GM19239 (cell line): ENCODE measurements at places on chromosomes 16 and 17.

GRCh38 chr16:88734361-88734728, 28.0 kb downstream of the CTU2 start:
- no peak for DNase-seq

- no peak for DNase-seq
These were observed 4.2 kb upstream of the KRT24 start for GRCh38 chr17:40707745-40708144.

DNA sequence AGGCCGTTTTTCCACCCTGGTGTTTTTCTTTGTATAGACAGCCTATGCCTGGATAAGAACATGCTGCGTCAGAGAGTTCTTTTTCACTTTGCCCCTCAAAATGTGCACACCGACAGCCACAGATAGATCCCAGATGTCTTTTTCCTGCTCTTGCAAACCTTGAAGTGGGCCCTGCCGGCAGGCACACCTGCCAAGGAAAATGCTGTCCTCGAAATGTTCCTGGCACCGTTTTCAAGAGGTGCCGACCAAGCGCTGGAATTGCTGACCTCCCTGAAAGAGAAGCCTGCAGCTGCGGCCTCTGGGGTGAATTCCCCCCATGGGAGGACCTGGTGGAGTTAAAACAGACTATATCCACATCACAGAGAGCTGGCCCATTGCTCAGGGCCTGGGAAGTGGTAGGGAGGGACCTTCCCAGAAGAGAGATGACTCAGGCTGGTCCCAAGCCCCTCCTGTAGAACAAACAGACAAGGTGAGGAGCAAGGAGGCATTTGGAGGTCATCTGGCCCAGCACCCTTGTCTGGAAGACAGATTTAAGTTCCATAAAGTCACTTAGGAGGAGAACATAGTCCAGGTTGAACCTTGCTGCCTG, 668.1 kb downstream of the MAF start:
- DNase-seq: no peak

DNA sequence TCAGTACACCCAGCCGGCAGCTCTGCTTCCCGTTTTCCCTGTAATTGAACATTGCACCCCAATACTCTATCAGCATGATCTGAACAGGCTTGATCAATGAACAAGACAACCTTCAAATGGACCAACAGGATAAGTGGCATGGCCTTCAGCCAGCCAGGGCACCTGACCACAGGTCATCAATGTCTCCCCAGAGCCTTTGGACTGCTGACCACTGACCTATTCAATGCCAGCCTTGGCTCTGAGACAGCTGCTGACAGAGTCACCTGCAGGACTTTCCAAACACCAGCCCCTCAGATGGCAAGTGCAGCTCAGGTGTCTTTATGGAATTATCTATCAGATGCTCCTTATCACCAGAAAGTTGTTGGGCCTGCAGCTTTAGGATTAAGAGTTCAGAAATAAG, 462.9 kb upstream of the ASIC2 start:
- no peak for DNase-seq

GRCh38 chr17:33509331-33509730, 216.2 kb upstream of the ASIC2 start:
- no peak for DNase-seq

DNA sequence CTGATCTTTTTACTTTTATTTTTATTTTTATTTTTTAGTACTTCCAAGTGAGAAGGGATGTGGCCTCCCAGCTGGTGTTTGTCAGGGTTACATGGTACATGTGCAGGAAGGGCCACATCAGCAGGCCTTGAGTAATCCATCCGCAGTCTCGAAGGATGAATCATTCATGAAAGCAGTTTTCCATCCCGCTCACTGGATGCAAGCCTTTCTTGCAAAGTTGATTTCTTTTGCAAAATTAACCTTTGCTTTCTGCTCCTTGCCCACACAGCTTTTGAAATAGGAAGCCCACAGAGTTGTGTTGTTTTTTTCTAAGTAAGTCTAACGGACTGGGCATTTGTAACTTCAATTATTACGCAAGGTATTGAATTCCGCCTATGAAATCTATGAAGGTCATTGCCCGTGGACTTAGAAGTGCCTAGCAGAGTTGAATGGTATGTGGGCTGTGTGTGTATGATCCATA, 157.4 kb downstream of the PRKCA start:
- no peak for DNase-seq

DNA sequence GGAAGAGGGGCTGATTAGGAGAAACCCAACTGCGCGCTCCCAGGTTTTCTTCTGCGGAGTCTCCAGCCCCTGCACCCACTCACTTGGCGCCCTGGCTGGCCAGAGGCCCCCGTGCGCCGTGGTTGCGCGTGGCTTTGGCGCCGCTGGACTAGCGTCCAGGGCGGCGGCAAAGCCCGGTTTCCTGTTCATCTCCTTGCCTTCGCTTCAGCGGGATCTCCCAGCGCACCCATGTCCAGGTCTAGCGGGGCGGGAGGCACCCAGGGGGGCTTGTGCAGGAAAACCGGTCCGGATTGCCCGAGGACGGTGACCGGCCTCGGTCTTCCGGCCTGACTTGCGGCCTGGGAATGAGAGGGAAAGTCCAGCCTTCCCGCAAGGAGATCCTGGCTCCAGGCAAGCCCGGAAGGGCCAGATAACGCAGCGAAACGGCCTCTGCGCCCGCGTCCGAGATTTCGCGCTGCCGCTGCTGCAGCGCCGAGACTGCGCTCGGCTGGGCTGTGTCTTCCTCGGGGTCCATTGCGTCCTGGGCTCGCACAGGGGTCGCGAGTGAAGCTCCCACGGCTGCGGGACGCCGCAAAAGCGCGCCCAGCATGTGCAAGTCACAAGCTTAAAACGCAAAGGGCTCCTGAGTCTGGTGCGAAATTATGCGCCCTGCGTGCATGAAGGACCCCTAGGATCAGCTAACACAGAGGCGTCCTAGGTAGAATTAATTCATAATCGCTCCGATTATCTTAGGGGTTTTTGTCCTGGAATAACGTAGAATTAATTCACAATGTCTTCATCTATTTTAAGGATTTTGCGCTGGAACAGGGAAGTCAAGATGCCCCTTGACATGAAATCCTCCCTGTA, 5.7 kb downstream of the FOXF1 start:
- DNase-seq: no peak

DNA sequence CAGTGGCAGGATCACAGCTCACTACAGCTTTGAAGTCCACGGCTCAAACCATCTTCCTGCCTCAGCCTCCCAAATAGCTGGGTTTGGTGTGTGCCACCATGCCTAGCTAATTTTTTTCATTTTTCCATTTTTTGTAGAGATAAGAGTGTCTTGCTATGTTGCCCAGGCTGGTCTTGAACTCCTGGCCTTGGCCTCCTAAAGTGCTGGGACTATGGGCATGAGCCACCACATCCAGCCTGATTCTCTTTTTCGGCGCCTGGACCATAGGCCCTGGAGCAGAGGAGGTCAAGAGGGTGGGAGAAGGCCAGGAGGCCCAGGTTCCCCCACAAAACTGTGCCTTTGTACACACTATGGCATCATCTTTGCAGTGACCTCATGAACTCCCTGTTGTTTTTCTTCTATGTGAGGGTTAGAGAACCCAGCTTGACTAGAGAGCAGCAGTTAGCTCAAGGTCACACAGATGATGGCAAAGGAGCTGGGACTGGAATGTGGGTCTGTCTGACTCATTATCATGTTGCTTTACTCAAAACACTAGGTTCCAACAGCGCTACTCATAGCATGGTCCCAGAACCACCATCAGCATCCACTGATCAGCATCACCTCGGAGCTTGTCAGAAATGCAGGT, 16.3 kb downstream of the SCN4A start:
- no peak for DNase-seq

GRCh38 chr16:2206780-2207433, 1.7 kb downstream of the MLST8 start:
- no peak for DNase-seq

DNA sequence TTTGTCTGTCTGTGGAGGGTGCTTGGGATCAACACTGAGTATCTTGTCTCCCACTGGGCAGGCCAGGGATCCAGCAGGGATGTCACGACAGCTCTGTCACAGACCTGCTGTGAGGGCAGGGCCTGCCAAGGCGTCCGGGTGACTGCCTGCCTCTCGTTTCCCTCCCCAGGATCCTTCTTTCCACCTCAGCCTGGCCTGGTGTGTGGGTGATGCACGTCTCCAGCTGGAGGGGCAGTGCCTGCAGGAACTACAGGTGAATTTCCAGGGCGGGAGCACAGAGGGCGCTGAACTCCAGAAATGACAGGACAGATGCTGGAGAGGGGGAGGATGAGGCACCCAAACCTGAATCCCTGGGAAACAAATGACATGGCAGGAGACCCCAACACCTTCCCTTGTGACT, 6.8 kb upstream of the MMP15 start:
- DNase-seq: no peak

GRCh38 chr16:82185012-82185411, 15.0 kb upstream of the MPHOSPH6 start:
- DNase-seq: no peak

GRCh38 chr17:76538281-76538931, 897 bp upstream of the CYGB start:
- no peak for DNase-seq

DNA sequence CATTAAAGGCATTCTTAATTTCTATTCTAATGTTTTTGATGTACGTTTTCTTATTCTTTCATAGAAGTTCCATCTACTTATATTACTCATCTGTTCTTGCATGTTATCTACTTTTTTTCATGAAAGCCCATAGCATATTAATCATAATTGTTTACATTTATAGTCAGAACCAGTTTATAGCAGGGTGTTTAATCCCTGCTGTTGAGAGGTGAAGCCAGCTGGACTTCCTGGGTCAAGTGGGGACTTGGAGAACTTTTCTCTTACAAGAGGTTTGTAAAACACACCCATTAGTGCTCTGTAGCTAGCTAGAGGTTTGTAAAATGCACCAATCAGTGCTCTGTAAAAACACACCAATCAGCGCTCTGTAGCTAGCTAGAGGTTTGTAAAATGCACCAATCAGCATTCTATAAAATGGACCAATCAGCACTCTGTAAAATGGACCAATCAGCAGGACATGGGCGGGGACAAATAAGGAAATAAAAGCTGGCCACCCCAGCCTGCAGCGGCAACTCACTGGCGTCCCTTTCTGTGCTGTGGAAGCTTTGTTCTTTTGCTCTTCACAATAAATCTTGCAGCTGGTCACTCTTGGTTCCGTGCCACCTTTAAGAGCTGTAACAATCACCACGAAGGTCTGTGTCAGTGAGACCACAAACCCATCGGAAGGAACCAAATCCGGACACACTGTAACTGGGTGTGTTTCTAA, 120.6 kb downstream of the TANC2 start:
- DNase-seq: no peak

DNA sequence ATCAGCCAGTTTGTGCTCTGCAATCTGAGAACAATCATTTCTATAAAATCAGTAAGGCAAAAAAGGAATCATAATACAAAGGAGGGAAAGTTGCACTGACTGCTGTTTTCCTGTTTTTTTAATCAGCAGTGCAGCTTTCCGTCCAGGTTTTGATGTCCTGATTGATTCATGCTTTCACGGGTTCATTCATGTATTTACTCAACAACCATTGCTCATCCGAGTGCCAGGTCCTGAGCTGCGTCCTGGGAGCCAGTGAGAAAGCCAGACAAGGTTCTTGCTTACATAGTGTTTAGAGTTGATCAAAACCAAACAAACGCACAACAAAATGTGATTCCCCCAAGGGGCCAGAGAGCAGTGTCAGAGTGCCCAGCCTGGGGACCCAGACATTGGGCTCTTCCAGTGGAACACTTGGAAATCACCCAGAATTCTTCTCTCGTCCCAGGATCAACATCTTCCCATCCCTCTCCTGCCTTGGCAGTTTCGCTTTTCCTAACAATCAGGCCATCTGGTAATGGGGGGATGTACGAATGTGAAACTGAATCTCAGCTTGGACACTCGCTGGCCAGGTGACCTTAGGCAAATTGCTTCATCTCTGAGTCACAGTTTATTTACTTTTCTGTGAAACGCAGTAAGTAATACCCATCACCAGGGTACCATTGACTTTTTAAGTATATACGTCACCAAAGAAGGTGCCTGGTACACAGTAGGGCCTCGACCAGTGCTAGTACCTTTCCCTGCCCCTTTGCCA, 13.3 kb upstream of the C1QL1 start:
- DNase-seq: no peak

DNA sequence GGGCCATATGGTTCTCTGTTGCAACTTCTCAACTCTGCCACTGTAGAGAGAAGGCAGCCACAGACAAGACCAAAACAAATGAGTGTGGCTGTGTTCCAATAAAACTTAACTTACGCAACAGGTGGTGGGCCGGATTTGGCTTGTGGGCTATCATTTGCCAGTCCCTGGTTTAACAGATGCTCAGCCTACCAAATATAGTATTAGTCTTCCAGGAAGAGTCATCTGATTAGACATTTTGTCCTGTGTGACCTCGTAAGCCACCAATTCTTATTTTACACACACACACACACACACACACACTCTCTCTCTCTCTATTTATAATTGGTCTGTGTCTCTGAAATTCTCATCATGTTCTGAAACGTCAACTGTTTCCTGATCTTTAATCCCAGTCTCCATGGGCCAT, 245.9 kb downstream of the XYLT1 start:
- DNase-seq: no peak

- DNase-seq: no peak
These were observed 48.7 kb downstream of the YWHAE start for GRCh38 chr17:1351275-1351674.

- no peak for DNase-seq
These were observed 2.2 kb downstream of the DVL2 start for GRCh38 chr17:7232114-7232513.

- DNase-seq: no peak
These were observed 126.0 kb upstream of the GOT2 start for GRCh38 chr16:58859958-58860669.

DNA sequence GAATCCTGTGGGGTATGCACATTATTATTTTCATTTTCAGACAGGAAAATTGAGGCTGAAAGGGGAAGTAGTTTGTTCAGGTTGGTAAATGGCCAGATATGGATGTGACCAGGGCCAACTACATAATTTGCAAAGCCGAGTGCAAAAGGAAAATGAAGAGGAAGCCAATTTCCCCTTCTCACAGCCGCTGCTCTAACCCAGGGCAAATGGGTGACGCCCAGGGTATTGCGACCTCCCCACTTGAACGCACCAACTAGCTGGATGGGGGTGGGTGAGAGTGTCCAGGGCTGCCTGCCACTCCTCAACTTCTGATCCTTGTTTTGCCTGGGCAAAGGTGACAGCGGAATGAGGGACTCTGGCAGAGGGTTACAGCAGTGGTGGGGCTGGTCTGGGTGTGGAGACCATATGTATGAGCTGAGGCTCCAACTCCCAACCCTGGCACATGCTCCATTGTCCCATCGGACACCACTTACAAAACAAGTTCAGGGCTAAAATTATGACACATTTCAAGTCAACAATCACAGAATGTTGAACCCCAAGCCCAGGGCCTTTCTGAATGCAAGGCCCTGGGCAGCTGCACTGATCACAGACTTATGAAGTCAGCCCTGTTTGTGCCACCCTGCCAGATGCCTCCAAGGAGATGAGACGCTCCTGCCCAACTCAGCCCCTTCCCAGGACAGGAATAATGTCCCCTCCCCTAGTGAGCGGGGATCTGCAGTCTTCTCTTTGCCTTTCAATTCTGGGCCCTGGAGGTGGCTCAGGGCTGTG, 1.7 kb downstream of the ANKRD40CL start:
- DNase-seq: peak; percentile 34
